ENCODE measurements at places on chromosomes 16 and 17.

- DNase-seq: no peak
These were observed 4.6 kb upstream of the PYDC1 start for GRCh38 chr16:31221357-31222160.

GRCh38 chr16:84357191-84357651 is 11.1 kb upstream of the ATP2C2 start:
- DNase-seq: no peak

DNA sequence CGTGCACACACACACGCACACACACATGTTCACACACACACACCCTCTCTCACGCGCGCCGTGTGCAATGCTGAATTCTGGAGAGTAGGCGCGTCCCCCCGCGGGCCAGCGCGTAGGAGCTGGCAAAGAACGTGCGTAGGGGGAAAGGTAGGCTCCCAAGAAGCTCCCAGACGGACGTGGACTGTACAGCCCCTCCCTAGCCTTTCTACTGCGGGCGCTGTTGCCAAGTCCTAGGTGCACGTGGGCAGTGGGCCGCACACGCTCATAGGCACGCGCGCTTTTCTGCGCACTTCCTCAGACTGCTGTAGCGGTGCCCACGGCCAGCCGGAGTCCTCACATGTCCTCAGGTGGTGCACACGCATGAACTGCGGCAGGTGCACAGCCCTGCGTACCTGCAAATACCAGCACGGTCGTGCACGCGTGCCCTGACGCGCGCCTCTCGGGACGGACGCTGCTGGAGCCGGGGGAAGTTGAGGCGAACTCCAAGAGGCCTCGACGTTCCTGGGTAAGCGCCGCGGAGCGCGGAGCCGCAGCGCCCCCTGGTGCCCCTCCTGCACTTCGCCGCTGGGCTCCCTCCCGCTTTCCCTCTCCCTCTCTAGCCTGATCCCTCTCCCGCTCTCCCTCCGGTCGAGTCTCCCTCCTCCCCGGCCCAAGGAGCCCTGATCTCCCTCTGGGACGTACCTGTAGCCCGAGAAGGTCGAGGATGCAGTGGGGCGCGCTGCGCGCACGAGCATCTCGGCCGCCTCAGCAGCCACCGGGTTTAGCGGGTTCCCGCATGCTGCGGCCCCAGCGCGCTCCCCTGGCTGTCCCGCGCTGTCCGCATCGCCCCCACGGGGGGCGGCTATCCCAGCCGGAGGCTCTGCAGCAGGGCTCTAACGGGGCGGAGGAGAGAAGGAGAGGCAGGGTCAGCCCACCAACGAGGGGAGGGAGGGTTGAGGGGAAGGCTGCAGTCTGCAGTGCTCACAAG is 749 bp downstream of the GRIN2A start:
- no peak for DNase-seq

DNA sequence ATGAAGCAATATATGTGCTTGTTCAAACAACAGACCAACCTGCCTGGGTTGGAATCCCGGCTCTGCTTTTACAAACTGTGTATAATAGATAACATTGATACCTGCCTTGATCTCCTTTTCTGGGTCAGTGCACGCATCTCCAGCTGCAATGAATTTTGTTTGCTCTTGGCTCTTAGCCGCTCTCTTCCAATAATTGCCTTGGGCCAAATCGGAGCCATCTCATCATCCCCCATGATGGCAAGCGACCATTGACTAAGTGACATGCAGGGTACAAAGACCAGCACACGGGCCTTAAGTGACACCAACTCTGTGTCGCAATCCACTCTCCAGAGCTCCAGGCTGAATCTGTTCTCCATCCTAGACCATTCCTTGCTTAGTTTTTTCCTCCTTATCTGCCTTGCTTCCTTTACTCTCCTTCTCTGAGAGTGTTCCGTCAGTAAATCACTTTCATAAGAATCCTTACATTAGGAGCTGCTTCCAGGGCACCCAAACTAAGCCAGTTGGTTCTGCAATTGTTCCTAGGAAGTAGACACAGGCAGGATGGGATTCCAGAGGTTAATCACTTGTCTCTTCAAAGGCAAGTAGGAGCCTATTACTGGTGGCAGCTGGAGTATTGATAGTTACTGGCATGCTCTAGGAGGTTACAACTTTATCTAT is 134.2 kb downstream of the ABCA8 start:
- DNase-seq: no peak

DNA sequence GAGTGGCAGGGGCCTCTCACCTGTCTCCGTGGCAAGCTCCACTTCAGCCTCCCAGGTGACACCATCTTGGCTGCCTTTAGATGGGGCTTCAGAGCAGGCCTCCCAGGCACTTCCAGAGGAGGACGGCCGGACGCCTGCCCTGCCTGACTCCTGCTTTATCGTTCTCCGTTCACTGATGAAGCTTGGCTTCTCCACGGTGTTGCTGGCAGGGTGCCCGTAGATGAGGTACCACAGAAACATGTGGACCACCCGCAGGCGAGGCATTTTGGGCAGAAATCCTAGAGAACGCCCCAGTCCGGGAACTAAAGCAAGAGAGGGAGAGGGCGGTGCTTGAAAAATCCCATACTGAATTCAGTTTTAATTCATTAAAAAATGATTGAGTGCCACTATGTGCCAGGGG is 54.5 kb downstream of the GTF3C1 start:
- no peak for DNase-seq

DNA sequence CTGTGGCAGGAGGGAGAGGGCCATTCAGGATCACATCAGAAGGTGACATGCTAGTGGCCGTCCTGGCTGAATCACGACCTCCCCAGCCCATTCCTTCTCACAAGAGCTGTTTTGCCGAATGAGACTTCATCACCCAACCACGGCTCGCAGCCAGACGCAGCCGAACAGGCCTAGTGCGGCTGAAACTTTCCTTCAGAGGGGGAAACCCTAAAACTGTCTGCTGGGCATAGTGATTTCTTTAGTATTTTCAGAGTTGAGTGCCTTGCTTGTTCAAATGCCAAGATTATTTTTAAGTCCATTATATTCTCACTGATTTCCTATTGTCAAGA is 343.7 kb downstream of the CPPED1 start:
- no peak for DNase-seq

DNA sequence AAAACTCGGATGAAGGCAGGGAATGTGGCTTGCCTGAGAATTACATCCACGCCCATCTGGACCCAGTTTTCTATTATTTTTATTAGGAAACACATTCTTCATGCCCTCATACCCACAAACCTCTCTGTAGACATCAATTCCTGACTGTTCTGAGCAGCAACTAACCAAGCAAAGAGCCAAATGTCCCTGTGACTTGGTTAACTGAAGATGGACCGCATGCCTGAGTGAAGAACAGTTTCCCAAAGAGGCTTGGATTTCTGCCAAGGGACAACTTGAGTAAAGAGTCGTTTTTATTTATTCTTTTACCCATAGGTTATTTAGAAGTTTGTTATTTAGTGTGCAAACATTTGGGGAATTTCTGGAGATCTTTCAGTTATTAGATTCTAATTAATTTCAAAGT is 259.8 kb downstream of the GRIN2A start:
- DNase-seq: no peak

DNA sequence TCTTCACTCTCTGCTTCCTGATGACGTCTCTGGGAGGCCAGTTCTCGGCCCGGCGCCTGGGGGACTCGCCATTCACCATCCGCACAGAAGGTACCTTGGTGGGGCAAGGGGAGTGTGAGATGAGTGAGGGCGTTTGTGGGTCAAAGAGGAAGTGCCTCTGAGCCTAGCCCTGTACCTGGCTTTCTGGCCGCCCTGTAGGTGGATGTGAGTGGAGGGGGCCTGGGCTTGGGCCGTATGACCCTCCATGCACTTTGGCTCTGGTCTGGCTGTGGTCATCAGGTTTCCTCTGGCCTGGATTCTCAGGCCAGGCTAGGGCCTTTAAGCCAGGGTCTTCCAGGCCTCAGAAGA is 4.6 kb downstream of the MGAT5B start:
- no peak for DNase-seq

DNA sequence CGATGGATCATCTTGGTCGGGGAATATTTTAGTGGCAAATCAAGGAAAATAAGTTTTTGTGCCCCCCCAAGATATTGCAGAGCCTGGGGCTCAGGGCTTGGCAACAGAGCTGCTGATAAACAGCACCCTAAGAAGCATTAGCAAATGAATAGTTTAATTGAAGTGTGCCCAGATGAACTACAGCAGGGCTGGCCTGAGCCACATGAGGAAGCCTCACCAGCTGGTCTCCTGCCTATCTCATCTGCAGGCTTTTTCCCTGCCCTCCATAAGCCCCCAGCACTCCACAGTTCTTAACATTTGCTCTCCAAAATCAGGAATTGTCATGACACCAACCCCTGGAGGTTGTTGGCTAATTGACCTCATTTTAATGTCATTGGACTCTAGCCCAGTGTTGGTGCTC is 480.2 kb downstream of the HS3ST3B1 start:
- DNase-seq: no peak

GRCh38 chr17:41301916-41302901 is at the start of gene KRTAP29-1:
Gene KRTAP29-1 (minus strand): TSS chr17:41302851. CDS start chr17:41302851, 0 bp downstream.
- no peak for DNase-seq

GRCh38 chr17:76384987-76385891 is 830 bp downstream of the SPHK1 start:
- no peak for DNase-seq

DNA sequence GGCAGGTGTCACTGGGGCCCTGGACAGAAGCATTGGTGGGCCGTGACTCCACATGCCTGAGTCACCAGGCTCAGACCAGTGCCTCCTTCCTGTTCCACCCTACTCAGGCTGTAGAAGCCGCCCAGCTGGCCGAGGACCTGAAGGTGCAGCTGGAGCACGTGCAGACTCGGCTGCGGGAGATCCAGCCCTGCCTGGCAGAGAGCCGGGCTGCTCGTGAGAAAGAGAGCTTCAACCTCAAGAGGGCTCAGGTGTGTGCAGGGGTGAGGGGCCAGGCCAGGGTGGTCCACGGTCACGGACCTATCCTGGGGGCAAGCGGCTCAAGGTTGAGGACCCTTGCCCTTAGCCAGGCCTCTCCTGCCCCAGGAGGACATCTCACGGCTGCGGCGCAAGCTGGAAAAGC is 9.6 kb downstream of the RNF40 start:
- no peak for DNase-seq
